MG63 (cell line): ENCODE measurements at places on chromosomes 5 and 9. TPM values are rescaled to one million over a fixed set of nuclear protein-coding genes. Genes with fewer than 3 reads are reported as not detected.
A peak's percentile ranks its signal among the peaks of the same experiment; 100 is the strongest.

DNA sequence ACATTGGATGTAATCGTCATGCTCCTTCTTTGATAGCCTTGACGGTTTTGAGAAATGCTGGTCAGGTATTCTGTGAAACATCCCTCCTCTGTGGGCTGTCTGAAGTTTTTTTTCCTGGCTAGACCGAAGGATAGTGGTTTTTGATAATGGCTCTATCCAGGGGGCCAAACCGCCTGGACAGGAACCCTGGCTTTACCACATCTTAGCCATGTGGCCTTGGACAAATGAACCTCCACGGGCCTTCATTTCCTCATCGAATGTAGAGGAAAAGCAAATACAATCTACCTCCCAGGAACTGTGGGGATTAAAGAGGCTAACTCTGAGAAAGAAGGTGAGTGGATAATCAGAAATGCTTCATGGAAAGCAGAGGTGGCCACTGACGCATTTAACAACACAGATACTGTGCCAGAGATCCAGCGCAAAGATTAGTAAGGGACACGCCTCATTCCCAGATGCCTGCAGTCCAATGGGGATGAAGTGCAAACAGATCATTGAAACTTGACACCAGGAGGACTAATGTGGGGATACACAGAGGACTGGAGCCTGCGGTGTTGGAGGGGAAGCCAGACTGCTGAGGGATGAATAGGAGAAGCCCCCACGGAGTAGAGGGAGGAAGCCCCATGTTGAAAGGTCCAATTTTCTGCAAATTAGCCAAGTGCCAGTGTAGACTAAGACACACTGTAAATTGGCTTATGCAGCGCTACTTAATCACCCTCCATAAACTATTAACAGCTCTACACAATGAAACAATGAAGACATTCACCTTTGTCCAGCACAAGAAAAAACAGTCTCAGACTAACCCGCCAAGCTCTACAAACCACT, 41.6 kb downstream of the MYO10 start:
- peak; percentile 85 for DNase-seq

The HAPLN1 gene
- 0.16 TPM in 1 of 2 replicates, not detected in the other for total RNA-seq

The EIF4EBP3 gene
- 4.0 and 4.5 TPM in 2 replicates for total RNA-seq

The CA9 gene
- 0.40 TPM in 1 of 2 replicates, not detected in the other for total RNA-seq

GRCh38 chr5:106171708-106172107, 1499.0 kb downstream of the EFNA5 start:
- DNase-seq = no peak

The ARL14EPL gene
- not detected in 2 replicates for total RNA-seq

The STKLD1 gene
- not detected in 2 replicates for total RNA-seq
